ENCODE measurements at places on chromosomes 7 and 10.

- no peak for DNase-seq
Measured at GRCh38 chr10:5070648-5071410, 23.4 kb upstream of the AKR1C3 start.

GRCh38 chr7:30351724-30352123 is 67.3 kb downstream of the ZNRF2 start:
- DNase-seq: no peak

DNA sequence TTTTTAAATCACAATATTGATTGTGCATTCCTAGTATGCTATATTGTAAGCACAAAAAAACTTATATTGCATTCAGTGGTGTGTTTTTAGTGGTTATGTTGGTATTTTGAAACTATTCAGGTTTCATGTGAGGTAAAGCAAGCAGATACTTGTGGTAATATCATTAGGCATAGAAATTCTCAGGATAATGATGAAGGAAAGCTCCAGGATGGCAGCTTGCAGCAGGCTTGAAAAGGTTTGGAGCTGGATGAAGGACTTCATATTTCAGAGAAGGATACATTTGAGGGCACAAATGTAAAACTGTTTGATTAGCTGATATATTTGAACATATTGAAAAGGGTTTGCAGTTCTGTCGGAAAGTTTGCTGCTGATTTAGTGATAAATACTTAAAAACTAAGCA is 17.5 kb downstream of the TRIM24 start:
- DNase-seq: no peak

- no peak for DNase-seq
Measured at GRCh38 chr7:30366606-30367005, 82.2 kb downstream of the ZNRF2 start.

DNA sequence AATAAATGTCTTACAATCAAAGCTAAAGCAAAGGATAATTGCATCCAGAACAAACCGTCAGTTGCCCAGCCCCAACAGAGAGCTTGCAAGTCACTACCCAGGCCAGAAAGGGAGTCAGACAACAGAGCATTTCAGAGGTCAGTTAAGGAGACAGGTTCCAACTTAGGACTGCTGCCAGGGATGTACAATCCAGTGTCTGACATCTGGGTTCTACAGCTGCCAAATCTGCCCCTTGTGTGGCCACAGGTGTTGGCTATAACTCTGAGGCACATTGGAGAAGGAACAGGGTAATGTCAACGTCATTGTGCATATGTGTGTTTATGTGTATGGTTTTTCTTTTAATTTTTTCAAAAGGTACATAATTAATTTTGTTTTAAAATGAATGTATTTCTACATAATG is 85.2 kb upstream of the GLCCI1 start:
- DNase-seq: no peak

- no peak for DNase-seq
Measured at GRCh38 chr7:106288263-106288662, 3.5 kb upstream of the NAMPT start.

DNA sequence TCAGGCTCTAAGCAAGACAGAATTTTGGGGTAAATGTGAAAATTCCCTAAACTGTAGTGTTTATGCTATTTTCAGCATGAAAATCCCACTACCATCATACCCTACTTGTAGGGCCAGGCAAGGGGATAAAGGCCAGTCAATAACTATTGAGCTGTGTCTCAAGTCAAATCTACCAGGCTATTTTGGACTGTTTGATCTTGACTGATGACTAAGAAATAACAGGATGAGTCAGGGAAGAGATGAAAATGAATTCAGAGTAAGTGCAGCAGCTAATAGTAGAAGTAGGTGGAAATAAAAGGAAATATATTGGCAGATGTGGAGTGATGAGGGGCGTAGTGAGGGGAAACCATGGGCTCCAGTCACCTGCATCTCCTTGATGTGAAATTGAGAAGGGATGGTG is 225.8 kb upstream of the PHYHIPL start:
- no peak for DNase-seq

DNA sequence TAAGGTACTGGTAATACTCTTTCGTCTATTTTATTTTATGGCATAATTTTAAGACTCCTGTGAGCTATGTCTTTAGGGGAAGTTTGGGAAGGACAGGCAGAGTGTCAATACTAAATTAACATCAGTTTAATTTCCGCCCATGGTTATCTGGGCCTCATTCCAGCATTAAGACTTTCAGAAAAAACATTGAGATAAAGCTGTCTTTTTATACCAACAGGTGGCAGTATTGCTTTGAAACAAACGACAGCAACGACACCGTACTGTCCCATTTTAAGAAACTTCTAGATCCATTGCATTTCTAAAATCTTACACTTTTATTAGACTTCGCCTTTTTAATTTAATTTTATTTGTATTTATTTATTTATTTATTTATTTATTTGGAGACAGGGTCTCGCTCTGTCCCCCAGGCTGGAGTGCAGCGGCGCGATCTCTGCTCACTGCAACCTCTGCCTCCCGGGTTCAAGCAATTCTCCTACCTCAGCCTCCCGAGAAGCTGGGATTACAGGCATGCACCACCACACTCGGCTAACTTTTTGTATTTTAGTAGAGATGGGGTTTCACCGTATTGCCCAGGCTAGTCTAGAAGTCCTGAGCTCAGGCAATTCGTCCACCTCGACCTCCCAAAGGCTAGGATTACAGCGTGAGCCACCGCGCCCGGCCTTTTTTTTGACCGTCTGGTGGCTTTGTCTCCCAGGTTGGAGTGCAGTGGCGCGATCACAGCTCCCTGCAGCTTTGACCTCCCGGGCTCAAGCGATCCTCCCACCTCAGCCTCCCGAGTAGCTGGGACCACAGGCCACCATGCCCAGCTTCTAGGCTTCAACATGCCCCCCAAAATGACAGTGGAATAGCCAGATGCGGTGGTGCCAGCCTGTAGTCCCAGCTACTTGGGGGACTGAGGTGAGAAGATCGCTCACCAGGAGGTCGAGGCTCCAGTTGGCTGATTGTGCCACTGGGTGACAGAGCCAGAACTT is 78.7 kb upstream of the C1GALT1 start:
- DNase-seq: no peak

- no peak for DNase-seq
Measured at GRCh38 chr7:139940866-139941265, 111.8 kb downstream of the TBXAS1 start.

DNA sequence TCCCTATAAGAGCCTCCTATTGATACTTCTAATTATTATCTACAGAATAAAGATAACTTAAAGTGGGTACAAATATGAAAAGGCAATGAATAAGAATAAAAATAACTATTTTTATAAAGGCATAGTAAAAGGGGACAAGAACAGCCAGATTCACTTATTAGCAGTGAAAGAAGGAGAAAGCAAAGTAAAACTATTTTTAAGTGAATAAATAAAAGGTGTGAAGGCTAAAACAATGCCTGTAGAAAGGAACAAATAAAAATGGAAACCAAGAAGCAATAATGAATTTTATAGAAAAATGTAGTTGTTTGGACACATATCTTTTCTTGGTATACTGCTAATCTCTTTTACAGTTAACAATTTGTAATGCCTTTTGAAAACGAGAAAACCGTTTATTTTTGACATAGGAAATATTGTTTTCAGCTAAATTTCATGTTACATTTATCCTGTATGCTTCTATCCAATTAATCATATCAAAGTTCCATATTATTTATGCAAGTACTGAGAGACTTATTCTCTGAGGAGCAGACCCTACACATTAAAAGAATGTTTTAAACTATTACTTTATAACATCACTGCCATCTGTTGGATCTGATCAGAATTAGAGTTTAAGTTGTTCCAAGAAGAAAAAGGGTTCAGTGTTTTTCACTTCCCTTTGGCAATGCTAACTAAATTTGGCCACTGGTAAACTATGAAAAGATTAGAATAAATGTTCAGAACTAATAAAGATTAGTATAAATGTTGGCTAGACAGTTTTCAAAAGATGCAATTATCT is 59.1 kb downstream of the ARMC3 start:
- DNase-seq: no peak

DNA sequence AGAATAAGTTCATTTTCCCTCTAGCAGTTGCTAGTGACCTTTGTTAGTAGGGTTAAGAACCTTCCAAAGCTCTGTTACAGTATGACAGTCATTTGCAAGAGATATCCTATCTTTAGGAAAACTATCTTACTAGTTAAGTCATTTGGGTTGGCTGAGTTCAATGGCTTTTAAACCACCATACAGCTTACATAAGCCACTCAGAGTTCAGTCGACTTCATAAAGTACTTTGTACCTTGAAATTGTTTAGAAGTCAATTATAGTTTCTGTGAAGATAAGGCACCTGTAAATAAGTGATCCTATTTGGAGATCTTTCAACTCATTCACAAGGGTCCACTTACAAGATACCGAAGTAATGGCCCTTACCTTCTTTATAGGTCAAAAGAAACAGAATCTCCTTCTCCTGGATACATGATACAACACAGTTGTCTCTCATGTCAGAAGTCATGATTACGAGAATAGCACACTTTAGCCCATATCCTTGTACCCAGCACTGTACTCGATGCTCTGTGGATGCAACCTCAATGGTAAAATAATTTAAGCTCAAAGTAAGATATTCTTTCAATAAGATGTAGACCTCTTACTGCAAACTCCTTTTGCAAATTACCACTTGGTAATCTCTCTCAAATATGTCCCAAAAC is 11.9 kb upstream of the ABCC2 start:
- DNase-seq: no peak

DNA sequence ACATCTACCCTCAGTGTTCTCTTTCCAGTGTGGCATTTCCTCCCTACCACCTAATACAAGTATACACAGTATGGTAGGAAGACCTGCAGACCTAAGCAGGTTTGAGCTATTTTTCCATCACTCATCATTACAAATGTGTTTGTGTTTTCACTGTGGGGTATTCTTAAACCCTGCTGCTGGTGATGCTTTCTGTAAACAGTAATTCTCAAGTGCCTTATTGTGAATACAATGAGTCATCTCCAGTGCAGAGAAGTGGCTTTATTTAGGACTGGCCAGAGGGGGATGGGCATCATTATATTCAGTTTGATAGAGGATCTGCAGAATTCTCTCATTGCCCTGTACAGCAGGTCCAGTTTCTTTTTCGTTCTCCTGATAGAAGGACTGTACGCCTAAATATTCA is 63.7 kb downstream of the GRM8 start:
- no peak for DNase-seq

GRCh38 chr10:128973221-128973620 is 493.8 kb upstream of the MGMT start:
- no peak for DNase-seq

GRCh38 chr7:37494926-37495325 is 46.3 kb upstream of the ELMO1 start:
- no peak for DNase-seq

GRCh38 chr7:43004082-43004481 is 71.9 kb downstream of the MRPL32 start:
- no peak for DNase-seq

GRCh38 chr7:42189535-42189934 is 47.5 kb downstream of the GLI3 start:
- no peak for DNase-seq

DNA sequence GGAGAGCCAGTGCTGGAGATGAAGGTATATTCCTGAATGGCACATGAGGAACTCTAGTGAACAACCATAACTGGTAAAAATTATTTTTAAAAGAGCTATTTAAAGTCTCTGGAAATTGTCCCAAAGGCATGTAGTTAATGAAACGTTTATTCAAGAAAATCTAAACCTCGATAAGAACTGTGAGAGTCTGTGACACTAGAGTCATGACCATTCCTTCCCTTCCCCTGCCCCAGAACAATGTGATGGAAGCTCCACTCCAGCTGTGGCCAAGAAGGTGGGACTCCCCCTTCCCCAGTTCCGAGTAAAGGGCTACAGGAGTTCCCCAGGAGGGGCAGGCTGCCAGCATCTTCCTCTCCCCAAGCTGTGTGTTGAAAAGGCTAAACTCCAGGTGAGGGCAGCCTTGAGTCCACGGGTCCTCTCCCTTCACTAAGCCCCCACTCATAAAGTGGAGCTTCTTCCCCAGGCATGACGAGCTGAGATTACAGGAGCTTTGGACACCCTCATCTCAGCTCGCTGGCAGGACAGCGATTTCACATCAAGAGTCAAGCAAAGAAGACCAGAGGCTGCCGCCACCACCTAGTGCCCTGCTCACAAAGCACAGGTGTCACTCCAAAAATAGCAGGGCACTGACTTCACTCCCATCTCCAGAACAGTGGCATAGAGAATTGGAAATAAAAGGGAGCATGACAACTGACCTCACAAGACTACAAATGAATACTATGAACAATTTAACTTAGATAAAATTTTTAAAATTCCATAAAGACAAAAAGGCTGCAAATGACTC is 68.5 kb downstream of the NHLRC2 start:
- DNase-seq: no peak

- DNase-seq: no peak
Measured at GRCh38 chr10:46330894-46331293, 44.1 kb downstream of the ANTXRL start.

DNA sequence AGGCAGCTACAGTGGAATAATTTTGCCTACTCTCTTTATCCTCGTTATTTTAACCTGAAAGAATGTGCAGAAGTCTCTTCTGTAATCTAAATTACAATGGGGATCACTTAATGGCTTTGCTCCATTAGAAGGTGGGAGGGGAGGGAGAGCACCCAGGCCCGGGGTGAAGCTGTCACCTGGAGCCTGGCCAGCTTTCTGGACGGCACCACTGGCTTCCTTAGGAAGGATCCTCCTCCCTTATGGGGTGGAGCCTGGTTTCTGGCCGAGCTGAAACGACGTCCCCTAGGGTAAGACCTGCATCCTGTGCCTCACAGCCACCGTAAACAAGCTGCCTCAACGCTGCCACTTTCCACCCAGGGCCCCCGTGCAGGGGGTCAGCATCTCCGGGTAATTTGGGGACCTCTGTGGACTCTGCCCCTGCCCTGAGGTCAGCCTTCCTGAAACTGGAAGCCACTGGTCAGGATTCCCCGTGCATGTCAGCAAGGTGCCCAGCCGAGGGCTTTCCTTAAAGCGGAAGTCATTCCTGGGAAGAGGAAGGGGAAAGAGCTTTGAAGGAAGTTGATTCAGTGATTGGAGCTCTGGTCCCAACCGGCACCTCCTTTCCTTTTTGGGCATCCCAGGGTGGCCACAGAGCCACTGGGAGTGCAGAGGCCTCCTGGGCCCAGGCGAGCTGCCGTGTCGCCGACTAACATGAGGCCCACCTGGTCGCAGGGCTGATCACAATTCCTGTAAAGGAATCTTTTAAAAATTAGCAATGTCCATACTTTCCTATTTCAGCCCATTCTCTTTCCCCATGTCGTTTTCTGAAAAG is 569.1 kb downstream of the DNAJB6 start:
- DNase-seq: no peak

- no peak for DNase-seq
Measured at GRCh38 chr10:101301111-101301731, 52.7 kb upstream of the BTRC start.

DNA sequence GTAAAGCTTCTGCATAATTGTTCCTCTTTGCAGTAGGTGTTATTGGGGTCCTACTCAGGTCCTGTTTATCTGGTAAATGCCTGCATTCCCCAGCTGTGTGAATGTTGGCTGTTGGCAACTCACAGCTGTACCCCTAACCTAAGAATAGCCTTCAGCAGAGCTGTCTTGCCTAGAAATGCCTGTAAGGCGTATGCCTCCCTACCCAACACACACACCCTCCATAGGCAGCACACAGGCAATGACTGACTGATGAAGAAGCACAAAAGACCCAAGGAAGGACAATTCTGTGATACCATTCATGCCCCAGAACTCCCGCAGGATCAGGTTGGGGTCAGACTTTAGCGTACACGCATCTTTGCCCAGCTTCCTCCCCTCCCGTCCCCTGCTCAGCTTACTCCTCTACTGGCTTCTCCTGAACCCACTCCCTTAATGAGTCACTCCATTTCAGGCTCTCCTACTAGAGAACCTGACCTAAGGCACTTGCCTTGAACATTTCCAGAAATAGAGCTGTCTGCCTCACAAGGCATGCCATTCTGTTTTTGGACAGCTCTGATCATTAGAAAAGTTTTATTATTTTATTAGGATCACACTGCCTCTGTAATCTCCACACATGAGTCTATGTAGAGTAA is 99.2 kb upstream of the PIK3CG start:
- no peak for DNase-seq
